ENCODE measurements at places on chromosomes 1 and 21.

DNA sequence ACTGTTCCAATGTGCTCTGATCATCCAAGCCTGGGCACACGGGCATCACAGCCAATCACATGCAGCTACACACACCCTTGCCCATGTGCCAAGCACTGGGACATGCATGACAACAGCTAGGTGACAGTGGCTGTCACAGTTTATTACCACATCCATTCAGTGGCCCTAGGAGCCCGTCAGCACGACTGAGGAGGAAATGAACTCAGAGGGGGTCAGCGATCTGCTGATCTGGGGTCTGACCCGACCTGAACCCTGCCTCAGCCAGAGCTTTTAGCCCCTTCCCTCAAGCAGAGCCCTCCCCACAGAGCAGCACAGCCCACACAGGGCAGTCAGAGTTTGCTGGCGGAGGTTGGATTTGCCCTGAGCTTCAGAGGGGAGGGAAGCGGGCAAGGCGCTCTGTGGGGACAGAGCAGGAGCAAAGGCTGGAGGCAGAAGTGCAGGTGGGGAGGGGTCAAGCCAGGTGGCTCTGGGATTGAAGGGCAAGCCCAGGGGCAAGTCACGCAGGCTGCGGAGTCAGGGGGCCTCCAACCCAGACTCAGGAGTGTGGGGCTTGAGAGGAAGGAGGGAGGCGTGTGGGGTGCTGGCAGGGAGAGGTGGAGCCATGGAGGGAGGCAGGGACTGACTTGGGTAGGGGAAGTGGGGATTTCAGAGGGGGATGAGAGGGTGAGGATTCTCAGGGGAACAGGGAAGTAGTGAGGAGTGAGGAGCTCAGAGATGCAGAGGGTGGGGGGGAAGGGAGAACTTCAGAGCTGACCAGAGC is 10.4 kb downstream of the SH3BGRL3 start:
- DNase-seq, result no peak

DNA sequence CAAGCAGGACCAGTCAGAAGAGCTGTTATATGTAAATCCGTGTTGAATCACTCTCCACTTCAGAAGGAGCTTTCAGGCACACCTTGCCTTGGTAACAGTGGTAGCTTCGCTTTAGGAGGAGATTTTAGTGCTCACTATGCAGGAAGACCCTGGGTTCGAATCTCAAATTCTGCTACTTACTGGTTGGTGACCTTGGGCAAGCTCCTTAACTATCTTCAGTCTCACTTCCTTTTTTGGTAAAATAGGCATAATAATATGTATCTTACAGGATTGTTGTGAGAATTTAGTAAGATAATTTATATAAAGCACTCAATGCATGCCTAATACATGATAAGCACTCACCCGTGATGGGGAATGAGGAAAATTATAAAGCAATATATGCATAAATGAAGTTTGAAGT is 46.7 kb upstream of the GPR52 start:
- no peak for DNase-seq

- peak; percentile 13 for DNase-seq
Measured at GRCh38 chr1:167401260-167401873, 117.0 kb downstream of the CD247 start.

- DNase-seq, result no peak
Measured at GRCh38 chr1:234515821-234516241, 36.9 kb upstream of the TARBP1 start.

DNA sequence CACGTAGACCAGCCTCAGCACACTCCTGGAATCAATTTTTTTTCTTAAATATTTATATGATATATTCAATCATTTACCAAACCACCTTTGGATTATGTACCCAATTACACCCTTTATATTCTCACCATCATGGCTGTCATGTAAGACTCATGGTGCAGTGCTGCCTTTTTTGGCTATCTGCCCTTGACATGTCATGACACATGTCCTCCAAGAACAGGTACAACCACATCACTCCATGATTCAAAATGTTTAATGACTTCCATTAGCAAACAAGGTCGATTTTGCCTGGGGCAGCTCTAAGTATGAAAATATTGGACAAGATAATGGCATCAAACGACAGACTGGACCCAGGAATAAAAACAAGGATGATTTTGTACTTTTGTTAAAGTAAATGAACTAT is 861.1 kb upstream of the ADAMTS5 start:
- no peak for DNase-seq

DNA sequence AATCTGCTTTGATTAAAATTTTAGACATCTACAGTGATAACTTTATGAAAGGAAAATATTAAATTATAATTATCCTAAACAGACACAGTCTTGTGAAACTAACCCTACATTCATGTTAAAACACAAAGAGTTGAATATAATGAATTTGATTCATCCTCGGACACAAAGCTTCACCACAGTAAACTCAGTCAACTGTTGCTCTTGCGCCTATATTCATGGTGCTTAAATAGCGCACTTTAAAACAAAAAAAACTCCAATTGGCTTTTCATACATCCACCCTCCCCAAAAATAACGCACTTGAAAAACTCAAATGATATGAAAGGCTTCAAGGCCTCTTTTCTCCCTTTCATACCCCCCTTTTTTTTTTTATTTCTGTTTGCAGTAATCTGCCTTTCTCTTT is 260.3 kb downstream of the FAF1 start:
- DNase-seq, result no peak

DNA sequence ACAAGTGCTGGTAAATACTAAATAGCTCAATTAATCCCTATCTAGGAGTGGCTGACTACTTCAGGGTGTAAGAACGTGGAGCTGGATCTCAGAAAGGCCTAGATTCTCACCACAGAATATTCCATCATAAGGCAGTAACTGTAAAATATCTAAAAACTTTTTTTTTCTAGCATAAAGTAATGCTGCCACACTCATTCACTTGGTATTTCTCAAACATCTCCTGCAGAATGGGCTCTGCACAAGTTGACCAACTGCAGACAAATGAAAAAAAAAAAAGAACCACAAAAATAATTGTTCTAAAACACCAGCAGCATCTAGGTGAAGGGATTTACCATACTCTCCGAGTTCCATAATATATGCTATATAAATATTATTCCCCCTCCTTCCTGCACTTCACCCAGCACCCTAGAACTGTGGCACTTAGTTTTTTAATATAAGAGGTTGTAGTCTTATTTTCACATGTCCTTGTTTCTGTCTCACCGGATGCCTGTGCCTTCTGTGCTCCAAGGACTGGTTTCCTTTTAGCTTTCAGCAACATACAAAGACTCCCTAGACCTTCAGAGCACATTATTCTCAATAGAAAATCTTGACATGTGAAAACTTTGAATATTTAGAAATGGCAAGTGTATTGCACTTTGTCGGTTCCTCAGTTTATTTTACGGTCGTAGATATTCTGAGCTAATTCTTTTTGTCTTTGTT is 8.9 kb downstream of the VSIG8 start:
- no peak for DNase-seq

- DNase-seq, result no peak
Measured at GRCh38 chr1:236608930-236609726, 4.8 kb upstream of the HEATR1 start.

- DNase-seq, result no peak
Measured at GRCh38 chr1:25871704-25872494, 3.6 kb downstream of the PAQR7 start.

DNA sequence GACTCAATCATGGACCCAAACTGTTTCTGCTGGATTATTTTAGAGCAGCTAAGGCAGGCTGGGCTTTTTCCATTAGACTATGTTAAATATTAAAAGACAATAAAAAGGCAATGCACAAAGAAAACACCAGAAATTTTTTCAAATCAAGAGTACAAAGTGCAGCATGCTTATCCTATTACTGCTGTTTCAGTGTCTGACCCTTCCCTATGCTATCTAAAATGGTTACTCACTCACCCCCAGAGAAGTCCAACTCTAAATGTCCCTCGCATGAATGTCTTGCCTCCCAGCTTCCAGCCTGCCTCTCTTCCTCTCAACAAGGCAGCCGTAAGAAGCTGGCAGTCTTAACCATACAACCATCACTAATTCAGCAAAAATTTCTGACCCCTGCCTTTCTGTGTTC is 108.7 kb upstream of the SYT6 start:
- DNase-seq, result no peak

DNA sequence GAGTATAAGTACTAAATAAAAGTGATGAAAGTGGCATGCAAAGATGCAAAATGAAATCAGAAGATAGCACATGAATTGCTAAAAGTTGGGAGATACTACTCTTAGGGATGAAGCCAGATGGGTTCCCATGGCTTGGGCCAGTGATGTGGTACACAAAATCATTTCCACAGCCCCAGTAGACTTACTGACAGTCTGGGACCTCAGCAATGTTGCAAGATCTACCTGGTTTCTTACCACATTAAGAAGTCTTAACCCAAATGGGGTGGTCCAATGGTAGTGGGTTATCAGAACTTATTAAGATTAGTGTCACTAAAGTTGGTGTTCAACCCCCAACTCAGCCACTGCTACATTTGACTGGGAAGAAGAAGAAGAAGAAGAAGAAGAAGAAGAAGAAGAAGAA is 227.7 kb upstream of the IRF2BP2 start:
- DNase-seq, result no peak

DNA sequence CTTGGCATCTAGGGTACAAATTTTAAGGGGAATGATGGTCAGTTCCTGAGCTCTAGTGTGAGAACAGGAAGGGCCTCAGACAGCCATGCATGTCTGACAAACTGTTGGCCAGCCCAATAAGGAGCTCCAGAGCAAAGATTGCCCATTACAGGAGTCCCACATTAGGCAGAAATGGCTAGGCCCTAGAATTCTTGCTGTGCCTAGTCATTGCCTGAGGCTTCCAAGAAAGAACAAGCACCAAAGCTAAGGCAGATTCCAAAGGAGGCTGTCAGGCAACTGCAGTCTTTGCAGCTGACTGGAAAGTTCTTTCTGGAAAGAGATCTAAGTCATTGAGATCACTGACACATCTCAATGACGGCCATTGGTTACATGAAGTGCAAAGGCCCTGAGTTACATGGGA is 3.9 kb upstream of the STIL start:
- DNase-seq, result no peak

GRCh38 chr1:248818505-248819374 is 7.0 kb downstream of the SH3BP5L start:
- DNase-seq, result no peak

DNA sequence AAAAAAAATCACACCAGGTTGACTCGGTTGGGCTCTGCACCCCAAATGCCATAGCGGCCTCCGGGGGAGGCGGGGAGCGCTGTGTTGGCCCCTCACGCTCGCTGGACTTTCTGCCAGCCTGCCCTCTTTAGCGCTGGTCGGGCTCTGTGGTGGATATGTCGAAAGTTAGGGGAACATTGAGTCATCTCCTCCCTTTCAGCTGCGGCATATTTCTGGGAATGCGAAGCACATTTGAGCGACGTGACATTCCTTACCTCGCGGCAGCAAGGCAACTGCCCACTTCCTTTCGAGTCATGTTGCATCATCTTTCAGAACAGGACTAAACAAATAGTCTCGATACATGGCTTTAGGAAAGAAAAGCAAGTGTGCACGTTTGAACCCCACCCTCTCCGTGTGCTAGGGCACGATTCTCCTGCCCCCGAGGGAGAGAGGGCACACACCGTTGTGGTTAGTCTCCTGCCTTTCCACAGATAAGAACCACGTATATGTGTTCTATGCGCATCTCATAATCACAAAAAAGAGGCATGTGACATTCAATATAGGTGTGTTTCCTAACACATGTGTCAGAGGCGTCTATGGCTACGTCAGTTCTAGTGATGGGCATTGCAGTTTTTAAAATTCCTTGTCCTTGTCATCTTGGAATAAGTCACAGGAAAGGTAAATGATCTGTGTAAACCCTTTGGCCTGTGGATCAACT is 105.9 kb upstream of the SLC45A1 start:
- no peak for DNase-seq

DNA sequence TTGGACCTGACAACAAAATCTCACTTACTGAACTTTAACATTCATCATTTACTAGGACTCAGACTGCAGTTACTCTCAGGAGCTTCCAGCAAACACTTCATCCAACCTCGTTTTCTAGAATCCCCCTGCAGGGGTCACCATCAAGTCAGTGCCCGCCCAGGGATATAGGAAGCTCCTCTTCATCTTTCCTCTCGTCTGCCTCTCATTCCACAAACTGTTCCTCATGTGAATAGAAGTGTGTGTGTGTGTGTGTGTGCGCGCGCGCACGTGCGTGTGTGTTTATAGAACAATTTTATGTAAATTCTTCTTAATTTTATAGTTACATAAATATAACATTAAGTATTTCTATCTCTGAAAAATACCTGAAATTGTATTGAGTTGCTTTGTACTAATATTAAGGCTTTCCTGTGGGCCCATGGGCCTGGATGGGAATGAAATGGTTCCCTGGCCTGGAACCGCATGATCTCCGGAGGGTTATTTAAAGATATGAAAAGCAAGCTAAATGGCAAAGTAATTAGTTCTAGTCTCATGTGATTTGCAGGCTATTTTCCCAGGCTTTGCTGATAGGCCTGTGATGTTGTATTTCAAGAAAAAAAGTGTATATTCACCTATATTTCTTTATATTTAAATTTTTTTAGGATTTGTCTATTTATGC is 21.7 kb upstream of the ABCD3 start:
- DNase-seq, result no peak

DNA sequence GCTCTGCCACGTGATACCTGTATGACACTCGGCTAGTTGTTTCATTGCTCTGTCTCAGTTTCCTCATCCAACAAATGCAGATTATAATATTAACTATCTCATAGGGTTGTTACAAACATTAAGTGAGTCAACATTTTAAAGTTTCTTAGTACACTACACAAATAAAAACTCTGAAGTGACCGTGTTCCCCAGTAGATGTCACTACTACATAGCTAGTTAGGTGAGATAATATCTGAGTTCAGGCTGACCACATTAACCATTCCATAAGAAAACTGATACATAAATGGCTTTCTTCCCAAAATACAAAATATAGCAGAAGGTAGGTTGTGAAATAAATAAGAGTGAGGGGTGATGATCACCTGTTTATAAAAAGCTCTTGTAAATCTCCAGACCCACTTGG is 214.1 kb downstream of the NUF2 start:
- no peak for DNase-seq

DNA sequence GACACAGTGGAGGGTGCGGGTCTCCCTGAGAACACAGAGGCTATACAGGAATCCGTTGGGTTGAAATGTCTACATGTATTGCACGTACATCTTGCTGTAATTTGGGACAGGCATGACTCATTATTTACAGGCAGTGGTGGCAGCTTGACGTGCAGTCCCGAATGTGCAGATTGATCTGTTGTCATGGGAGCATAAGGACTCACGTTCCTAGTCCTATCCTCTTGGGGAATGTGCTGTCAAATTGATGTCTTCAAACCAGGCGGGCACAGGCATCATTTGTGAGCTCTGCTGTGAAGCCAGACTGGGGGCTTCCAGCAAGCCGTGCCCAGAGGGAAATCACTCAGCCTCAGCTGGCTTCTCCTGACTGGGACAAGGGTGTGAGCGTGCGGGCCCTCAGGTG is 40.5 kb downstream of the S100B start:
- no peak for DNase-seq

Data from stimulated activated CD8-positive, alpha-beta memory T cell treated with anti-CD3 and anti-CD28 coated beads, Interleukin-12 subunit alpha, Interleukin-12 subunit beta, amount 100 ng/mL, for 4 hours (primary cell).